Muscle of leg (tissue), 16 donors: ENCODE measurements at places on chromosomes 6 and 20. TPM values are rescaled to one million over a fixed set of nuclear protein-coding genes. Genes with fewer than 3 reads are reported as not detected.

SLC26A8 gene
- total RNA-seq, result not detected

HAO1 gene
- not detected for total RNA-seq

IL17F gene
- total RNA-seq, result not detected

IFT52 gene
- total RNA-seq, result 30.7 TPM

CST5 gene
- total RNA-seq, result not detected

ZFP57 gene
- total RNA-seq, result not detected

ZNF165 gene
- total RNA-seq, result 0.62 TPM

PSORS1C1 gene
- total RNA-seq, result 1.3 TPM

ERVFRD-1 gene
- 0.04 TPM for total RNA-seq

CLIC5 gene
- total RNA-seq, result 8.5 TPM

JAG1 gene
- total RNA-seq, result 40.7 TPM

HLA-DMB gene
- 5.6 TPM for total RNA-seq

BPIFB2 gene
- not detected for total RNA-seq

NOX3 gene
- not detected for total RNA-seq

F13A1 gene
- 48.6 TPM for total RNA-seq

AVP gene
- total RNA-seq, result 0.18 TPM

LTB gene
- total RNA-seq, result 0.58 TPM
